ENCODE measurements at places on chromosomes 4 and X.

DNA sequence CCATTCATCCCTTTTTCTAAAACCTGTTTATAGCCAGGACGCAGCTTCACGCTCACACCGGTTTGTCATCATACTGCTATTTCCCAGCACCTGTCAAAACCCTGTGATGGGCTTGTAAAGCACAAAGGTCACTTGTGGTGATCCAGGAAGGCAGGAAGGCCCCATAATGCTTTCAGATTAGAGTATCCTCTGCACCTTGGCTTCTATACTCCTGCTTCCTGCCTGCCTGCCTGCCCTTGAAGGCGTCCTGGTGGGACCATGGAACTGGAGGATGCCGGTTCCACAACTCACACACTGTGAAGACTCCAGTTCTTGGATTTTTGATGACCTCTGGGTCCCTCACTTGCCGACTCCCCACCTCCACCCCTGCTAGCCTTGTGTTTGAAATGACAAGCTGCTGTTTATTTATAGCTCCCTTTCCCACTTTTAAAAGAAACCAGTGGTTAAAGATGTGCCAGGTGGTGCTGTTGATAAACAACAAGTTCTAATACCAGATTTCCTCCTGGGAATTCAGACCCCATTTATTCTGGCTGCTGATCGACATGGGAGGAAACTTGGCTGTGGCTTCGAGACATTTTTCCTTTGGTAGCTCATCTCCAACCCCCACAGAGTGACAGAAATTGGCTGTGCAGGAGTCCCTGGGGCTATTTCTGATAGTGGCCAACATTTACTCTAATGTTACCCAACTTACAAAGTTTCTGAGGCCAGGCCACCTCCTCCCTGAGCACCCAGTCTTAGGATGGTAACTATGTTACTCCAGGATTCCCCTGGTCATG lies 211.5 kb downstream of the KDR start:
- DNase-seq: no peak

DNA sequence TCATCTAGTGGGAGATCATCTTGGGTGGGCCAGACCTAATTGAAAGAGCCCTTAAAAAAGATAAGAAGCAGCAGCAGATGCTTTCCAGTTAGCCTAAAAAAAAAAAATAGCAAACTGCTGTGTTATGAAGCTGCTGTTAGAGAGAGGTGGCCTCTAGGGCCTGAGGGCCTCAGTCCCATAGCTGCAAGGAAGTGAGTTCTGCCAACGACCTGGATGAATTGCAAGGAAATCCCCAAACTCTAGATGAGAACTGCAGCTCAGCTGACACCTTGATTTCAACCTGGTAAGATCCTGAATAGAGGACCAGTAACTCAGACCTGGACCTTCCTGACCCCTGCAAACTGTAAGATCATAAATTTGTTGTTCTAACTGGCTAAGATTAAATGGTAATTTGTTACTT lies 275.2 kb downstream of the TENM3 start:
- DNase-seq: no peak

DNA sequence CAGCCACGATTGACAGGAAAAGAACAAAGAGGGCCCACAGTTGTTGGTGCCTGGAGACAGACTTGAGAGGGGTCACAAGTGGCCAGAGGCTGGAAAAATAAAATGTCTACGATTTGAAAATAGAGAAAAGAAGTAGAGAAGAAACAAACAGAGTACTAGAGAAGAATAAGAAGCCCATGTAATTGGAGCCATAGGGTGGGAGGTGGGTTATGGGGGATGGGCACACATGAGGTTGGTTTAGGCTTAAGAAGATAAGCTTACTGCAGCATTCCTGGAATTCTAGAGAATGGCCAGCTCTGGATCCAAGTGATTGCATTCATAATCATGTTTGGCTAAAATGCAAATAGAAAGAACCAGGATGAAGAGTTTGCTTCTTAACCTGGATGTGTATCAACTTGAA lies 210.7 kb downstream of the MAML3 start:
- DNase-seq: no peak

GRCh38 chr4:185068837-185069236 lies 50.5 kb downstream of the HELT start:
- no peak for DNase-seq

GRCh38 chrX:47223476-47224250 lies 5.2 kb downstream of the CDK16 start:
- no peak for DNase-seq

DNA sequence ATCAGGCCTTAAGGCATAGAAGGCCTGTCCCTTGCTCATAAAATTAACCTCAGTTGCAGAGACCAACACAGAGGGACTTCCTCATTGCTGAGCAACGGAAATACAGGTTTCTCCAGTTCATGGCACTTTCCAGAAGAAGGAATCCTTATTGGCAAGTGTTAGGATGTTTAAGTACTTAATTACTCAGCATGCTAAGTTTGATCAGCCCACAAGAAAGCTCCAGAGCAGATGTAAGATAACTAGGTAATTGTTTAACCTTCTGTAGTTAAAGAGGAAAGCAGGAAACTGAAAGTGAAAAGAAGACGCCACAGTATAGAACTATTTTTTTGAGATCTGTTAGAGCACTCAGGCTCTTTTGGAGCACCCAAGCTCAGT lies 33.5 kb downstream of the SMS start:
- DNase-seq: no peak

DNA sequence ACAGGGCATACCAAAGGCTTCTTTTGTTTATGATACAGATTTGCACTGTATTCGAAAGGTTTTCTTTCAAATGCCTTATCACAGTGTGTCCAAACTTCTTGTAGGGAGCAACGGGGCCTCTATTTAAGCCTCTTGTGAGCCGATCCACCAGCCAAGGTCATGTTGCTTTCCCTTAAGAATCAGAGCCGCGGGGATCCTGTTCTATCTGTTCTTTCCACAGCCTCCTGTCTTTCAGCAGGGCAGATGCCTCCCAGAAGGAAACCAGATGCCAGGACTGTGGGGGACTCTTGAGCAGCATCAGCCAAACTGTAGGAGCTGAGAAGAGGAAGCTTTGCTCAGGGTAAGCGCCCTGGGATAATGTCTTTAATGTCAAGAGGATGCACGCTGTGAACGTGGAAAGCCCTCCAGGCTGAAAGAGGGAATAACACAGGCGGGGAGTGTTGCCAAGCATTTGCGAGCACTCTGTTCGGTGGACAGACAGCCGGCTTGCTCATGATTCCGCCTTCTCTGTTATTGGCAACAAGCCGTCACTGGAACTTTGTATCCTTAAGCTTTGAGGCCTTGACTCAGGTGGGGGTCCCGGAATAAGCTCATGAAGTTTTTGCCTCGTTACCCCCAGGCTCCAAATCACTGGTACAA lies 279.8 kb upstream of the FRG1 start:
- no peak for DNase-seq

DNA sequence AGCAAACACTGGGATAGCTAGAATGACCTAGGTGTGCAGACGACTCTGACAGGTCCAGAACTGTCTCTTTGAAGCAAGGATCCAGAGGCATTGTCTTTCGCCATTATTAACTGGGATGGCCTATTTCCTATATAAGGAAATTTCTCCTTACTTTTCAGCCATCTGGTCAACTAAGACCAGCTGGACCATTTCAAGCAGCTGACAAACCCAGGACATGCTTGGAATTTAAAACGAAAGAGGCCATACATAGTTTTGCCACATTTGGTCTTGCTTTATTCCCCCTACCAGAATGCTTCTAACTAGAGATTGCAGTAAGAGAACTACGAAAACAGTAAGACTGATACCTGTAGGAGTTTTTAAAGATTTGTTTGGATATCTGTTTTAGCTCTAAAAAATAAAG lies 87.0 kb downstream of the GLRA2 start:
- no peak for DNase-seq

DNA sequence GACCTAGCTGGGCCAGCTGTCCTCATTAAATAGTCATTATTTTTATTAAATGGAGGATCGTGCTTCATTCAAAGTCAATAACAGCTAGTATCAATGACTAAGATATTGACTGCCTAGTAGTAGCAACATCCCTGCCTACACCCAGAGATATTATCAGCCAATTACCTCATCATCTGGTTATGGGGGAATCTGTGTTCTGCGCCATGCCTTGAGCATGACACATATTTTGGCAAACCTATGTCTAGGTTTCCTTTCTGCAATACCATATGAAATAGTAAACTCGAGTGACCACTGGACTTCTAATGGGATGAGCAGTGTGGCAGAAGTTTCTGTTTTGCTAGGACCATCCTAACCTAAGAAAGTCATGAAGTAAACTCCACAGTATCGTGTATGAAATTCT lies 50.0 kb upstream of the AADAT start:
- no peak for DNase-seq

GRCh38 chrX:69028761-69029120 lies 136.5 kb downstream of the PJA1 start:
- no peak for DNase-seq

- no peak for DNase-seq
Measured at GRCh38 chrX:153902385-153902784, 2.1 kb upstream of the AVPR2 start.
